GM10248 (cell line): ENCODE measurements at places on chromosomes 7 and 10.

- no peak for DNase-seq
Observed at GRCh38 chr10:89303161-89303560, 1.3 kb downstream of the IFIT2 start.

- peak; percentile 11 for DNase-seq
Observed at GRCh38 chr7:155506854-155507337, 39.5 kb downstream of the CNPY1 start.

DNA sequence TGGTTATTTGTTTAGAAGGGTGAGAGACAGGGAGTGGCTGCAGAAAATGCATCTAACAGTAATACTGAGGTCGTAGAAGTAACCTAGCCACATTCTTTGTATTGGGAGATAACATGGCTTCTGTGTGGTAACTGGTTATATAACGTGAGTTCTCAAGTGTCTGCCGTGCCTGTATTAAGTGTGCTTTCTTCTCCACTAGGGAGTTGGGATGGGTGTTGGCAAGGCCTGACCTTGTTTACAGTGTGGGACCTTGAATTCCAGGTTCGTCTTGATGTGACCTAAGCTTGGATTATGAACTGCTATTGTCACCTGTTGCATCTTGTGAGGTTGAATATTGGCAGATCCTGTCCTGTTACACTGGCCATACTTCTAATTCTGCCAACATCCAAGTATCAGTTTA, 145.3 kb upstream of the NAMPT start:
- no peak for DNase-seq

DNA sequence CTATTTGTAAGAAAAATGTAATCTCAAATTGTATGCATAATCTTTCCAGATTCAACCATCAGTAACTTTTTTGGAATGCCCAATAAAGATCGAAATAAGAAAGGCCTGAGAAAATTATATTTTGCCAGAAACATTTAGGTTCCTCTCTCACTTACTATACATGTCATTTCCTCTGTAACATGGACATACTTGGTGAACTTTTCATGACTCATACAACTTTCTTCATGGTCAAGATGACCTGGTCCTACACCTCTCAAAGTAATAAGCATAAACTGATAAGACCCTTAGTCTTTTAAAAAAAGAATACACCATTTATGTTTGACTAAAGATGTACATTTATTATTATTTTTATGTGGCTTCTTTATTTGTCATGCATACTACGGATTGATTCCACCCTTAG, 125.3 kb downstream of the REEP3 start:
- DNase-seq: no peak

- no peak for DNase-seq
Observed at GRCh38 chr10:14529351-14529750, 198.6 kb upstream of the FRMD4A start.

DNA sequence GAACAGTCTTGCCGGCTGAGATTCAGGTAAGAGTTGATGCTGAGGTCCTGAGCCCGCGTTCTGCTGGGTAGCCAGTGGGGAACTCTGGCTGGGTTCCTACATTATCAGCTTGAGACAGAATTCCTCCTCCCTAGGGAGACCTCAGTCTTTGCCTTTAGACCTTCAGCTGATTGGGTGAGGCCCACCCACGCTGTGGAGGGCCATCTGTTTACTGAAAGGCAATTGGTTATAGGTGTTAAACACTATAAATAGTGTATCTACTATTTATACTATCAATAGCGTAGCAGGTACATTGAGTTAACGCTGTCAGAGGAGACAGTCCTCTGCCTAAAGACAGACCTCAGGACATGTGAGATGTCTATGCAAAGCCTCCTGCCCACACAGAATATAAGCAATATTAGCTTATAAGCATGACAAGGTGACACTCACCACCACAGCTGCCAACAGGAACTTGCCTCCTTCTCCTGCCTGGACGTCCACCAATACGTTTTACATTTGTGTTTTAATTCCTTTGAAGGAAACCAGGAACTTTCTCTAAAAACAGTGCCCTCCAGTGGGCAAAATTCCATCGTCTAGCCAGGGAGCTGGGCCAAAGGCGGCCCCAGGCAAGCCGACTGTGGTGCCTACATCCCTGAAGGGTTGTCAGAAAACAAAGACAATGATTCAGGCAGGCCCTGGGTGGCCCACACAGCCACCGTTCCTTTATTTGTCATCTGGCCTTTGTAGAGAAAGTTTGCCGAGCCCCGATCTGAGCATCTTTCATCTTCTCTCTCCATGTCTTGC, 58.8 kb downstream of the INSIG1 start:
- DNase-seq: no peak

- DNase-seq: no peak
Observed at GRCh38 chr10:107540981-107541380, 376.5 kb upstream of the SORCS1 start.

DNA sequence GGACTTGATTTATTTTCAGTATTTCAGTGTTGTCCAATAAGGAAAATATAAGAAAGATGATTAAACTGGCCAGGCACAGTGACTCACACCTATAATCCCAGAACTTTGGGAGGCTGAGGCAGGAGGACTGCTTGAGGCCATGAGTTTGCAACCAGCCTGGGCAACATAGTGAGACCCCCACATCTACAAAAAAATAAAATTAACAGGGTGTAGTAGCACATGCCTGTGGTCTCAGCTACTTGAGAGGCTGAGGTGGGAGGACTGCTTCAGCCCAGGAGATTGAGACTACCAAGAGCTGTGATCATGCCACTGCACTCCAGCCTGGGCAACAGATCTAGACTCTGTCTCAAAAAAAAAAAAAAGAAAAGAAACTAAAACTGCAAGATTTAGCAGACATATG, 138.0 kb downstream of the PARD3 start:
- DNase-seq: no peak

DNA sequence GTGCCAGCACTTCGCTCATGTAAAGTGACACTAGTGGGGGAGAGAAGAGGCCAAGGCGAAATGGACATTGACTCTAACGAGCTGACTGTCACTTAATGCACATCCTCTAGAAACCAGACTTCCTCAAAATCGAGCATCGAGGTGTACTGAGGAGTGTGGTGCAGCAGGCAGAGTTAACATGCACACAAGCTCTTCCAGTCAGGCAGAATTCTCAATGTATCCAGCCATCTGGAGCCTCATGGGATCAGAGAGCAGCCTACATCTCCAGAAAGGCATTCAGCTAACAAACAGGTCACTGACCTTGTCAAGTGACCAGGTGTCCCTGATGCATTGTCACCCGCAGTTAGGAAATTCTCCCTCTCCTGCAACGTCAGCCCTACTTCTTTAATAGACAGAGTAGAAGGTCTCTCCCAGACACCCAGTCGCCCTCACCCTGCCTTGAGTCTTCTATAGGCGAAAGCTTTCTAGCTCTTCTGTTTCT, 259.8 kb upstream of the AOAH start:
- DNase-seq: no peak

DNA sequence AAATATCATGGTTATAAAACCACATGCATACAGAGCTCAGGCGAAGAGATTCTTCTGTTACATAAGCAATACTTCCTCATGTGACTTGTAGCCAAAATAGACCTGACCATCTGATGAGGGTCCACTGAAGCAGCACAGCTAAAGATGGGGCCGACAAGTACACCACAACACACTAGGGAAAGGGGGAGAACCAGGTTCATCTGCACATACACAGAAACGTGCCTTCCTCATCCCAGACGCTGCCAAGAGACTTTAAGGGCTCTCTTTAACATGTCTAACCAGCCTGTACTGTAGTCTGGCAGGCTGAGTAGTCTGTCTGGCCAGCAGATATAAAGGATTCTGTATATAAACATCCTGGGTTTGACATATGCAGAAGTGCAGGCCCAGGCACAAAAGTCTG, 30.3 kb downstream of the ERCC6 start:
- no peak for DNase-seq

- DNase-seq: no peak
Observed at GRCh38 chr7:106270122-106270977, 14.4 kb downstream of the NAMPT start.

DNA sequence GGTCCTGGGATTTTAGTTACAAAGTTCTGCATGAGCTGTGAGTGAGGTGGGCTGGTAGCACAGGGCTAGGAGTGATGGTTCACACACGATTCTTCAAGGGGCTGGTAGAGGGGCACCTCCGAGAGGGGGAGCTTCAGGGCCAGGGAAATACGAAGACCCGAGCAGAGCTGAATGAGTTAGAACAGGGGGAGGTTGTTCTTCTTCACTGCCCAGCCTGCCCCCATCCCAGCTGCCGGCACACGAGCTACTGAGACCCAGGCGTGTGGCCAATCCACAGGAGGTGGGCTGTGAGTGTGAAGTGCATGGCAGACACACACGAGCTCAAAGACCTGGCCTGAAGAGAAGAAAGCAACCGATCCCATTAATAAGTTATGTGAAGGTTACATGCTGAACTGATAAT, 256.2 kb upstream of the ZNF32 start:
- DNase-seq: no peak

DNA sequence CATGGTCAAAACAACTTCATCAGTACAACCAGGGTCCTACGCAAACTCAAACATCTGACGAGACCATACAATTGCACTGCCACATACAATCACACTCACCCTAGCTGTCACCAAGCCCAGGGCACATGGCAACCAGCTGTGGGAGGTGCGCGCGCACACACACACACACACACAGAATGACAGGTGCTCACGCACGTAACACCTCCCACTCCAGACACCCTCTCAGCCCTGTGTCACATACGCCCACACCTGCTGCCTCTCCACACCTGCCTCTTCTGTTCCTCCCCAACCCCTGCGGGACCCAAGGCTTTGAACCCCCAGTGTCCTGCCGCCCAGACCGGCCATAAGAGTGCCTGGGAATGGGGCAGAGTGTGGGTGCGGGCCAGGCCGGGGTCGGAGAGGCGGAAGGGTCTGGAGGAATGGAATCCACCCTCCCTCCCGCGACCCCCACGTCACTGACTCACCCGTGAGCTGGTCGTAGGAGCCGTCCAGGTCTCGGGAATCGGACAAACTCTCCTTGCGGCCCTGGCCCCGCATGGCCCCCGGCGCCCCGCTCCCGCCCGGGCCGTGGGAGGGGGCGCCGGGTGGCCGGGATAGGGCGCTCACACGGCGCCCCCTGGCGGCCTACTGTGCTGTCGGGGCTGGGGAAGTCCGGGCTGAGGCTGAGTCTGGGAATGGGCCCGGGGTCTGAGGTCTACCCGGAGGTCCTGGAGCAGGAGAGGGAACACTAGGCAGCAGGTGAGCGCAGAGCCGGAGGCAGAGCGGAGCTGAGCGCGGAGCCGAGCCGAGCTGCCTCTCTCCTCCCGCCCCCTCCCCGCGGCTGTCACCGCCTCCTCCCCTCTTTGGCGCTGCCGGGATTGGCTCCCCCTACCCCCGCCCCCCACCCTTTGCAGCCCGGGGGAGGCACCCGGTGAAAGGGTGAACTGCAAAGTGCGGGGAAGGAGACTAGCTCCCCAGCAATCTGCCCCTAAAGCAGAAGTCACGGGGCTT, at the start of gene KCNIP2:
Gene KCNIP2, minus strand, starts transcription at position 769 of the 990 bp plus-strand sequence. Its CDS starts 232 bp downstream, at position 537.
- peak; percentile 82 for DNase-seq

DNA sequence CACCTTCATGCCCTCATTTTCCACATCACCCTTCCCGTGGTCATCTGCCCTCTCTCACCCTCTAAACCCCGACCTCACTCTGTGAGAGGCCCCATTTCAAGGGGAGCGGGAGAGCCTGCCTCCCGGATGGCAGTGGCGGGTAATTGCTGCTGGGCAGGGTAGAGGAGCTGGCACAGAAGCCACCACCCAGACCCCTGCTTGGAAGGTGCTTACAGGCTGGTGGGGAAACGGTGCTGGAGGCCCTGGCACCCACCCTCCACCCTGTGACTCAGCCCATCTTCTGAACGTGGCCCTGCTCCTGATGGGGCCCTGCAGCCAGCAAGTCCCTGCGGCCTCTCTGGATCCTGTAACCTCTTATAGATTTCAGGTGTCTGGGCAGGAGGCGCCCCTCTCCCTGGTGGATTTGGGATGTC, 10.6 kb upstream of the PWWP2B start:
- DNase-seq: no peak

DNA sequence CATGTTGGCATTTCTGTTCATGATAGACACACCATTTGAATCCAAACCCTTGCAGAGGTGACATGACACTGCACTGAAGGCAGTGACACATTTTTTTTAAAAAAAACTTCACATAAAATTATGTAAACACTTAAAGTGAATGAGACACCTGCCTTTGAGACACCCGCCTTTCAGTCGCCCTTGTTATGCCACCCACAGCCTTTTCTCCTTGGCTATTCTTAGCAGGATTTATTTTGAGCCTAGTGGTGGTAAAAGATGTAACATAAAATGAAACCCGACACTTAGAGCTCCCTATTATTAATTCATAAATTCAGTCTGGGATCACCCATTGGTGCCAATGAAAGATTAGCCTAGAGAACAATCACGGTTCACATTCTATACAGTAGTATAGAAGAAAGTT, 161.3 kb downstream of the DYNC1I1 start:
- DNase-seq: no peak

DNA sequence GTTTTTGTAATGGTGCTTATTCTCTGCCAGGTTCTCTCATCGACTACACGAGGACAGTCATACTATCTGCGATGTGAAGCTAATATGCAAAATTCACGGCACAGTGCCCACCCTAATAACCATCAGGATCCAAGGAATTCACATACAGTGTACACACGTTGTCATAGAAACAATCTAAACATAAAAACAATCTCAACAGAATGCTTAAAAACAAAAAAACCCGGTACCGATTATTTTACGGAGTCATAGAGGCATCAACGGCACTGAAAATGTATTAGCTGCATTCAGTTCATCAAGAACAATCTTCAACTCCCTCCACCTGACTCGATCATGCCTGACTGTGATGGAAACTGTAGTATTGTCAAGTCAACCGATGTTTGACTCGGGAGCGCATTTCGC, 628 bp downstream of the MRPS33 start:
- DNase-seq: no peak

- peak; percentile 93 for DNase-seq
Observed at GRCh38 chr7:65872776-65873581, at the start of gene VKORC1L1. Gene VKORC1L1, plus strand, starts transcription at chr7:65873074. Its CDS starts 298 bp downstream, at chr7:65873372.

DNA sequence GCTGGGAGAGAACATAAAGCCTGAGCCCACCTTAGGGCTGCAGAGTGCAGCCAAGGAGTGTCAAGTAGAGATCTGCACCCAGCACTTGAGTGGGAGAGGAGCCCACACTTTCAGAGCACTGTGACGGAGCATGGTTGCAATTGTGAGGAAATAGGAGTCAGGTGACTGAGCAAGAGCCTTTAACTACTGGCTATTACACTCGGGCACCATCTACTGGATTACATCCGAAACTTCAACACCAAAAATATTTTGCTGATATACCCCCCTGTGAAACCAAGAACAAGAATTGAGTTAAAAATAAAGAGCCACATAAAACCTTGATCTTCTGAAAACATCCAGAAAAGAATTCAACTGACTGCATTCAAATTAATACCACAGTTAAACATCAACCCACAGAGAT, 657.9 kb downstream of the NXPH1 start:
- DNase-seq: no peak
